ENCODE measurements at places on chromosomes 2 and 18.

GRCh38 chr2:28662468-28663181 lies 89.0 kb upstream of the PPP1CB start:
- no peak for DNase-seq

DNA sequence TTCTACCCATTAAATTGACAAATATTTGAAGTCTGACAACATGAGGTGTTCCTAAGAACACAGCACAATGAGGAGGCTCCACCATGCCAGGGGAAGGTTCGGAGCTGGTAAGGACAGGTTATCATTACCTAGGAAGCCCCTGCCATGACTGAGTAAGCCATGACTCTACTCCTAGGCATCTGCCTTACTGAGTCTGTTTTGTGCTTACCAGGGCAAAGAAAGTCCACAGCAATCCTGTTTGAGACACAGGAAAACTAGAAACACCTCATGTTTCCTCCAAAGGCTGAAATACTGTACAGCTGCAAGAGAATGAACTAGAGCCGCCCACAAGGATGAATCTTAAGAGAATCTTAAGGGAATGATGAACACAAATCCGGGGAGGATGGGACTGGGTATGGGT lies 11.6 kb downstream of the TGFBRAP1 start:
- DNase-seq = no peak

DNA sequence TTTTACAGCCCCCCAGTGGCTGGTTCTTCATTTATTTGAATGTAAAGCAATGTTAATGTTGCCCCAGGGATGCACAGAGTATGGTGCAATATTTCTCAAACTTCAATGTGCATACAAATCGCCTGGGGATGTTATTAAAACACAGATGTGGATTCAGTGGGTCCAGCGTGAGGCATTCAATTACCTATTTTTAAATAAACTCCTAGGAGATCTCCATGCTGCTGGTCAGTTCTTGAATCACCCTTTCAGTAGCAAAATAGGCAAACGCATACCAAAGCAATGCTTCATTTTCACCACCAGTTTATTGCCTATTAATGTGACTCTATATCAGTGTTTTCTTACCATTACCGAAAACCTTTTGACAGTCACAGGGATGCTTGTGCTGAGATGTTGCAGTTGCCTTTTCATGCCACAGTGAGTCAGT lies 530.7 kb downstream of the CBLN2 start:
- DNase-seq = peak; percentile 51

DNA sequence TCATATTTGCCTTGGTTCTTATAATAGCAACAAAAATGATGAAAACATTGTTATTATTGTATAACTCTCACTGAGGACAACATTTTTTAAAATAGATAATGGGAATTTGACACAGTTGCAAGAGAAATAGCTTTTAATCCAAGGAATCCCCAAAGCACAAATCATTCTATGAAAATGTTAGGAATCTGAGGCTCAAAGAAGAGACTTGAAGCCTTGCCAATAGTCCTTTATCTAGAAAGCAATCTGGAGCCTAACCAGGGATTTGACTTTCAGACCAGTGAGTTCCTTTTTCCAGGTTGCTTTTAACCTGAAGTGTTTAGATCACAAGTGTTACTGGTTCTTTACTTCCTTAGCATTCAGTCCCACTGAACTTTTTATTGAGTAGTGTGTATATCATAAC lies 574.5 kb upstream of the ZEB2 start:
- no peak for DNase-seq

DNA sequence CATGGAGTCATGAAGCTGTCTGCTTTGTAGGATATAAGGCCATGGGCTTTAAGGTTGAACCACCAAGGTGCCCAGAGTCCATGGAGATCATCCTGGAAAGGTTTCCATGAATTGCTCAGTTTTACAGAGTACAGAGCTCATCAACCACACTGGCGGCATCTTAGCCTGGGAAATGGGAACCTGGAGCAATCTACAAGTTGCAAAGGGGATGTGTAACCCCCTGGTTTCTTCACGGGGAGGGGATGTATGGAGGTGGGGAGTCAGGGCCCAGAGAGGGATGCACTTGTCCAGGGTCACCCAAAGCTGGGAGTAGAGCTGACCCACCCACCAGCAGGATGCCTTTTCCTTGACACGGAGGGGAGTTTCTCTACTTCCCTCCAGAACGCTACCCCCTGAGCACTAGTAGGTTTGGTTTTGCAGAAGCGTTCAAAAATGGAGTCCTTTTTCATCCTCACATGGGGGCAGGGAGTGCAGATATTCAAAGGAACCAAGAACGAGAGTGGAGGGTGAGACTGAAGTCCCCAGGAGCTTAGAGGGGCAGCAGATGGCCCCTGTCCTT lies 7.2 kb downstream of the TMEM37 start:
- DNase-seq = no peak

DNA sequence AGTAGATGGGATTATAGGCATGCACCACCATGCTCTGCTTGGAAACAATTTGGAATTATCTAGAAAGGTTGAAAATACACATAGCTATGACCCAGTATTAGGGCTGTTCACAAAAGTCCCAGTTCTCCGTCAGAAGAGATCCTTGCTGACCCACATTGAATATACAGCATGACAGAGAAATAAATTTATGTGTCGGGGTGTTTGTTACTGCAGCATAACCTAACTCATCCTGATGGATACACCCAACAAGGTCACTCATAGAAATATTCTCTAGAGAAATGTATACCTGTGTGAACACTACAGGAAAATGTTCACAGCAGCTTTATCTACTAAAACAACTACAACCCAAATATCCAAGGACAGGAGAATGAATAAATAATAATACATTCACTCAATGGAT lies 9.0 kb downstream of the TBC1D8 start:
- DNase-seq = no peak

DNA sequence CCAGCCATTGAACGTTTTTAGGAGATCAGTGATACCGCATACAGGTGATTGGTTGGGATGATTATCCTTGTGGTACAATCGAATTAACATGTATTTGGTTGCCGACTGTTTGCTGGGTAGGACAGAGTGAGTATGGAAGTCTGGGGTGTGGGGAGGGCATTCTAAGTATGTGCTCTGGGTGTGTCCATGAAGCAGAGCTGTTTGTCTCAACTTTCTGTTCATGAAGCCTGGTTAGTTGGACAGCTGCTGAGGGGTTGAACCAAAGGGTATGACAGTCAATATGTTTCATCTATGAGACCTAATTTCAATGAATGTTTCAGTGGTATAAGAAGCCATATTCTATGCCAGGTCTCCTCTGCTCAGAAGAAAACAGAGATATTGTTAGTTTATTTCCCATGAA lies 21.9 kb upstream of the SPTBN1 start:
- no peak for DNase-seq

DNA sequence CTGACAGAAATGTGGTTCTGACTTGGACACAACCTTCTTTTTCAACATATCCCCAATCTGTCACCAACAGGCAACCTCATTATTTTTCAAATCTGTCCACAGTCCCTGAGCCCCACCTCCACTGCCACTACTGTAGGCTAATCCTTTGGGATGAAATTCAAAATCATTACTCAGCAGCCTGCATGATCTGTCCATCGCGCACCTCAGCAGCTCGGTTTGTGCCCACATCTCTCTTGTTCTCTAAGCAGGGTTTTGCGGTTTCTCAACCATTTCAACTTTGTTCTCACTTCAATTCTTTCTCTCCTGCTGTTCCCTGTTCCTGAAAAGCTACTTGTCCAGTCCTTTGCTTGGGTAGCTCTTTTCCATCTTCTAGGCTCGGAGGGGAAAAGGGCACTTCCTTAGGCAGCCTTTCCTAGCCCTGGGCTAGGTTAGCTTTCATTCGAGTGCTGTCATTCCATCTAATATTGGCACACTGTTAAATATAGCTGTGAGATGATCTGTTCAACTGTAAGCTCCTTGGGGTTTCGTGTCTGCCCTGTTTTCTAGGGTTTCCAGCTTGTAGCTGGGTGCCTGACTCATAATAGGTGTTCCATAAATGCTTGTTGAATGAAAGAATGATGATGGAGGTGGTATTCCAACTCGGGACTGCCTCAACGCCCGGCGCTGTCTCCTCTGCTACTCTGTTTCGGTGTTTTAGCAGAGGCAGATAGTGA lies 653 bp upstream of the ANKAR start:
- DNase-seq = no peak

DNA sequence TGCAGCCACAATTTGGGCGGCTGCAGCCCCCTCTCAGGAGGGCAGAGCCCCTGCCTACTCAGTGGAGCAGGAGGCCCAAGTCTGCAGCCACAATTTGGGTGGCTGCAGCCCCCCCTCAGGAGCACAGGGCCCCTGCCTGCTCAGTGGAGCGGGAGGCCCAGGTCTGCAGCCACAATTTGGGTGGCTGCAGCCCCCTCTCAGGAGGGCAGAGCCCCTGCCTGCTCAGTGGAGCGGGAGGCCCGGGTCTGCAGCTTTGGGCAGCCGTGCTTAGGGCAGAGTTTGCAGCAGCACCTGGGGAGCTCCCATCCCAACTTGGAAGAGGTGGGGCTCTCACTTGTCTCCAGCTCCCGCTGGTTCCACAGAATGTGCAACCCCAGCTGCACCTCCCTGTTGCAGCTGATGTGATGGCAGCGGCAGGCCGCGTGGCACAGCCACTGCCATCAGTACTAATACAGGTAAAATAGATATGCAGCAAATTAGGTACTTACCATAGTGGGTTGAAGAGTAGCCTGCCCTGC lies 99.4 kb downstream of the TWIST2 start:
- no peak for DNase-seq

GRCh38 chr2:131092458-131093005 lies 728 bp downstream of the FAM168B start:
- DNase-seq = no peak

DNA sequence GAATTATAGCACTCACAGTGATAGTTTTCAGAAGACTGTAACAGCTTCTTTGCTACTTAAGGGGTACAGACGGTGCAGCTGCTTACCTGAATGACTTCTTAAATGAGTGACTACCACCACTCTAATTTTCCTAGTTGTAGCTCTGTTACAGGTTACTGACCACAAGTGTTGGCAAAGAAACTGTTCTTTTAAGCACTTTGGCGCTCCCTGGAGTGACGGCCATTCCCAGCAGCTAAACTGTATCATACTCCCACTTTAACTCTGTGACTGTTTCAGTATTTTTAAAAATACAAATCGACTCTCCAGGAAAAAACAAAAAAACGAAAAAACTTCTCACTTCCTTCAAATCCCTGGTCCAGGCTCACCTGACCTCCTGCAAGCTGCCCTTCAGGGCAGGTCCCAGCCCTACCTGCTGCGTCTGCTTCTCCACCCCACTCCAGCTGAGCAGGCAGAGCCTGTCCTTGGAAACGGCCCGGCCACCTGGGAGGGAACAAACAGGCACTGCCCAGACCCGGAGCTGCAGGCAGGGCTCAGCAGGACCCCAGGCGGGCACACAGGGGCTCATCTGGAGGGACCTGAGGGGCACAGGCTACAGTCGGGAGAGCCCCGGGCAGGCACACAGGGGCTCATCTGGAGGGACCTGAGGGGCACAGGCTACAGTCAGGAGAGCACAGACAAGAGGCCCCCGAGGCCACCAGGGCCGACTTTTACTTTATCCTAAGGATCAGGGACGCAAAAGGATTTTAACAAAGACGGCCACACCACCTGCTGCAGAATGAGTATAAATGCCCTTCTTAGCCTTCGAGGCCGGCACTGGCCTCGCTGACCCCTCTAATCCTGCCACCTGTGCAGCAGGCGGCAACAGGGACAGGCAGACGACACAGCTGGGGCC lies 24.5 kb downstream of the SLC66A2 start:
- no peak for DNase-seq

- DNase-seq = no peak
Observed at GRCh38 chr2:183063083-183063482, 15.5 kb upstream of the DUSP19 start.

DNA sequence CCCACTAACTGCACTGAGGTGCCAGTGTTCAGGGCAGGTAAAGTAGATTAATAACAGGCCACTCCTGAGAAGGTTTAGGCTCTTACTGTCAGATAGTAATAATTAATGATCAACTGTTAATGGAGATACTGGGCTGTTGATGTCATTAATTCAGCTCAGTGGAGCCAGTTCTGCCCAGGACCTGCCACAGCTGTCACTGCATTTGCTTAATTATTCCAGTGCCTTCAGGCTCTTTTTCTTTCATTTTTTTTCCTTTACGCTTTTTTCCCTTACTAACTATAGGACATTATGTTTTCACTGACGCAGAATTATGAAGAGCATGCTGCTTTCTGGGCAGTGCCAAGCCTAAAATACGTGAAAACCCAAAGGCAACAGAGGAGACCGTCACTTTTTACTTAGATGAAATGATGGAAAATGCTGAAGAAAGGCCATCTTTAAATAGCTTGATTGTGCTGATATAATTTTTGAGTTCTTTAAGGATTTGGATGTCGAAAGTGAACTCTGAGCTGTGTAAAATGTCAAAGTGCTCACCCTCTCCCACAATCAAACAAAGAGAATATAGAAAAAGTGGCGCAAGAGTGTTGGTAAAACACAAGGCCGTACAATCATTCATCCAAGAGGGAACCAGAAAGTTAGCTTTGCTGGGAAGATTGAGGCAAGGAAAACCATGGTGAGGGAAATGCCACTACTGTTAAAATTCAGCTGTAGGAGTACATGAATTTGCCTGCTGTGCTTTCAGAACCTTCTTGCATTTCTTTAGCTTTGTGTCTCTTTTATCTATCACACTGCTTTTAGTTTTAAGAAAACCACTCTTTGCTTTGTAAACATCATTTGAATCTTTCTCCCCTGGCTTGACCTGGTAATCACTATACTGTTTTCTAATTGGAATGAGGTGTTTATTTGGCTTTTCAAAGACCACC lies 192.0 kb upstream of the ZEB2 start:
- DNase-seq = no peak

- DNase-seq = no peak
Observed at GRCh38 chr18:58501066-58501896, 127.6 kb downstream of the ALPK2 start.
